ELR (cell line): ENCODE measurements at places on chromosomes 16 and 17.
A peak's percentile ranks its signal among the peaks of the same experiment; 100 is the strongest.

- no peak for DNase-seq
Measured at GRCh38 chr17:77654850-77655249, 303.7 kb upstream of the TNRC6C start.

GRCh38 chr17:49254066-49254465, 23.5 kb upstream of the PHOSPHO1 start:
- no peak for DNase-seq

GRCh38 chr16:73047221-73047535, 750 bp downstream of the ZFHX3 start:
- DNase-seq = peak; percentile 62

DNA sequence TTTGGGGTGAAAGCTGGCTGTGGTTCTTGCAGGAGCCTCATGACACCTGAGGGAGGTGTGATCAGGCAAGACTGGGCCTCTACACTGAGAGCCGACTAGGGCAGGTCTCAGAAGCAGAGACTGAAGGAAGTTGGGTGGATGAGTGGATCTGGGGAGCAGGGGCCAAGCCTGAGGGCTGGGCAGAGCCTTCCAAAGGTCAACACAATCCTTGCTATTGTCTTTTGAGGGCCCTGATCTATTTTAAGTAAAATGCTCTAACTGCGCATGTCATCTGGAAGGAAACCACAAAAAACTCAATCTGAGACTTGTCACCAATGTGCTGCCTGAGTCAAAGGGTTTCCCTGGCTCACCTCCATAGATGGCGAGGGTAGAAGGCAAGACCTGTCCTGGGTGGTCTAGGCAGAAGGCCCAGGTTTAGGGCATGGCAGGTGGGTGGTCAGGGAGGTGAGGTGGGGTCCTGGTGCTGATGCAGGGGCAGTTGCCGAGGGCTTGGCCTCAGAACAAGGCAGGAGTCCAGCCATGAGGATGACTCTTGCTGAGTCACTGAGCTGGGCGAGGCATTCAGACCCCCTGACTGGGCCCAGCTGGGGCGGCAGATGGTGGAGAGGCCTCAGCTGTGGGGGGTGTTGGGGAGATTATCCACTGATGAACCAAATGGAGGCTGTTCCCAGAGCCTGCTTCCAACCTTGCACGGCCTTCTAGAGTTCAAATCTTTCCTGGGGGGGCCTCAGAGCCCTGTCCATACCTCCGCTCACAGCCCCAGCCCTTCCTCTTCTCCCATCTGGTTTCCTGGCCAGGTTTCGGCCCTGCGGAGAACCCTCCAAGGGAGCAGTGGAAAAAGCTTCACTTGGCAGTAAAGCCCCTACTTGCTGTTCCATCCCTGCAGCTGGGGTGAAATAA, 5.1 kb downstream of the MVP start:
- peak; percentile 93 for DNase-seq

GRCh38 chr17:40542558-40543411, 22.5 kb downstream of the CCR7 start:
- DNase-seq = peak; percentile 76

- DNase-seq = peak; percentile 99
Measured at GRCh38 chr16:87581857-87582215, 20.5 kb upstream of the JPH3 start.

- DNase-seq = peak; percentile 86
Measured at GRCh38 chr16:56625140-56625942, at the start of gene MT1E. Gene MT1E (plus strand): TSS chr16:56625781. CDS start chr16:56625852, 71 bp downstream.

DNA sequence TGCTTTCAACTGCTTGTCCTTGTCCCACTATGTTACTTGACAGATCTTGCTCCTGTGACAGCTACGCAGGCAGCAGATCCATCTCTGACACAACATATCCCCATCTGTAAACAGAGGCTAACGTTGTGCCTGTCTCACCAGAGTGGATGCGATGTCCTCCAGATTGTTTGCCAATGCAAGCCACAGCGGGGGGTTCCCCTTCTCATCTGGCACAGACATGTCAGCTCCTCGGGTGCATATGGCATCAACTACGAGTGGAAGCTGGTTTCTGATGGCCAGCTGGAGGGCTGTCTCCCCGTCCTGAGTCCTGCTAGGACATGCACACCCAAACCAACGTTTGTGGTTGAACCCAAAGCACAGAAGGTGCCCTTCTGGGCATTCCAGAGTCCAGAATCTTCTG, 39.0 kb downstream of the CYB5D2 start:
- no peak for DNase-seq

DNA sequence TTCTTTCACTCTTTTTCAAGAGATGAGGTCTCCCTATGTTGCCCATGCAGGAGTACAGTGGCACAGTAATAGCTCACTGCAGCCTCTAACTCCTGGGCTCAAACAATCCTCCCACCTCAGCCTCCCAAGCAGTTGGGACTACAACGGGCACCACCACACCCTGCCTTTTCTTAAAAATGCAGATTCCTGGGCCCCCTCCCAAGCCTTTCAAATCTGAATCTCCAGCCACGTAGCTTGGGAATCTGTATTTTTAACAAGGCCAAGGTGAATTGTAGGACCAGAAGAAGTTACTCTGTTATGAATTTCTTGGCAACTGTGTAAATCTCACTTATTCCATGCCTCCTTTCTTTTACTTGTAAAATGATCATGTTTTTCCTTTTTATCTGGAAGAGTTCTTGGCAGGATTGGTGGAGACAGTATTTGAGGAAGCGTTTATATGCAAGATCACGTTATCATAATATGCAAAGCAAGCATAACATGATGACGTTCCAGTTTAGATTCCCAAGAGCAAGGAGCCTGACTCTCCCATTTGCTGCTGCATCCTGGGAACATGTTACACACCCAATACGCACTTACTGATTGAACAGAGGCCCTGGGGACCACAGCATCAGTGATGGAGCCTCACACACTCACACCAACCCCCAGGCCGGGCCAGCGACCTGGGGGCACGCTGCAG, 44.5 kb downstream of the LITAF start:
- DNase-seq = no peak

DNA sequence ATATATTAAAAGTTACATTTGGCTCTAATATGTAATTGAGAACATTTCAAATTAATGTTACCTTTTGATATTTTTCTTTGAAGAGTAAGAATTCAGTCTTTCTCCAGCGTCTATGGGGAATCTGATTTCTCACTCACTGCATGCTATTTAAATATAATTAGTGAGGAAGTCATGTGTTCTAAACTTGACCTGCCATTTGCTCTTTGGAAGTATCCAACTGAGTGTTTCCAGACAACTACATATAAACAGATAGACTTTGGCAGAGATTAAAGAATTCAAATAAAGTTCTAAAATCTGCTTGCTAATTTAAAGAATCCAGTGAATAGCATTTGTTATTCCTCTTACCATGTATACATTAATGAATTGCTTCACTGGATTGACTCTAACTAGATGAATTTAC, 23.5 kb downstream of the OMG start:
- DNase-seq = no peak

GRCh38 chr16:85157813-85158742, 45.8 kb upstream of the CIBAR2 start:
- peak; percentile 27 for DNase-seq

DNA sequence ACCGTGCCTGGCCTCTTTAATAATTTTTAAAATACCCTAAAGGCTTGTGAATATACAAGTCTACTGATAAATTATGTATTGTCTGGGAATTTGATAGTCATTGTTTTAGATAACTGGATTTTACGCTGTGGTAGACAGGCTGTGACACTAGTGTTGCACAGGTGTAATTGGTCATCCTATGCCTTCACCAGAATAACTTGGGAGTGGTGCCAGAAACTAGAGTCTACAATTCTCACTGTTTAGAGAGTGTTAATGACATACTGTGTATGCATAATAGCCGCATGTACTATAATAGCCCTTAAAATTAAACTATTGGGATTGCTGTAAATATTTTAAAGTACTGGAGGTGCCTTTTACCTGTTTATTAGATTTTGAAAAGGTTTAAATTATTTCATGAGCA, 11.4 kb downstream of the CNEP1R1 start:
- no peak for DNase-seq

DNA sequence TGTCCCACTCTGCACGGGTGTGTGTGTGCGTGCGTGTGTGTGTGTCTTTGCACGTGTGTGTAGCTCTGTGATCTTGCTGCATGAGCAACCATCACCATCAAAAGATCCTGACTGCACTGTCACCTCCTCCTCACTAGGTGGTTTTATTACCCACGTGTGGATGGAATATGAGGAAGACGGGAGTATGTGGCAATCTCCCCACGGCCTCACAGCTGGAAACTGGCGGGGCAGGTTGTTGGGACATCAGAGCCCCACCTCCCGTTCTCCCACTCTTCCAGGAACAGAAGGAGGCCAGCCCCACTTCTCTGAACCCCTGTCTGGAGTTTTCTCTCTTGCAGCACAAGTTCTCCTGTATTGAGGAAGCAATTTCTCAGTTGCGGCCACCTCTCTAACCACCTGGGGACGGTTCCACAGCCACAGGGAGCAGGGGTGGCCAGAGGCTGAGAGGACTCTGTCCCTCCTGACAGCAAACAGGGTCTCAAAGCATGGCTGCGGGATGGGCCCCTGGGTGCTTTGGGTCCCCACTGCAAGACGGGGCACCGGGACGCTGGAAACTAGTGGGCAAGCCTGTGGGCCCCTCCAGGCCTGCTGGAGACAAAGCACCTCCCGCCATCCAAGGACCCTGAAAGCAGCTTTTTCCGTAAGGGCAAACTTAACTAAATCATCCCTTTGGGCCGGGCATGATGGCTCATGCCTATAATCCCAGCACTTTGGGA, 27.9 kb upstream of the ATP2C2 start:
- peak; percentile 20 for DNase-seq

GRCh38 chr16:4900036-4900435, 36.9 kb downstream of the PPL start:
- no peak for DNase-seq

DNA sequence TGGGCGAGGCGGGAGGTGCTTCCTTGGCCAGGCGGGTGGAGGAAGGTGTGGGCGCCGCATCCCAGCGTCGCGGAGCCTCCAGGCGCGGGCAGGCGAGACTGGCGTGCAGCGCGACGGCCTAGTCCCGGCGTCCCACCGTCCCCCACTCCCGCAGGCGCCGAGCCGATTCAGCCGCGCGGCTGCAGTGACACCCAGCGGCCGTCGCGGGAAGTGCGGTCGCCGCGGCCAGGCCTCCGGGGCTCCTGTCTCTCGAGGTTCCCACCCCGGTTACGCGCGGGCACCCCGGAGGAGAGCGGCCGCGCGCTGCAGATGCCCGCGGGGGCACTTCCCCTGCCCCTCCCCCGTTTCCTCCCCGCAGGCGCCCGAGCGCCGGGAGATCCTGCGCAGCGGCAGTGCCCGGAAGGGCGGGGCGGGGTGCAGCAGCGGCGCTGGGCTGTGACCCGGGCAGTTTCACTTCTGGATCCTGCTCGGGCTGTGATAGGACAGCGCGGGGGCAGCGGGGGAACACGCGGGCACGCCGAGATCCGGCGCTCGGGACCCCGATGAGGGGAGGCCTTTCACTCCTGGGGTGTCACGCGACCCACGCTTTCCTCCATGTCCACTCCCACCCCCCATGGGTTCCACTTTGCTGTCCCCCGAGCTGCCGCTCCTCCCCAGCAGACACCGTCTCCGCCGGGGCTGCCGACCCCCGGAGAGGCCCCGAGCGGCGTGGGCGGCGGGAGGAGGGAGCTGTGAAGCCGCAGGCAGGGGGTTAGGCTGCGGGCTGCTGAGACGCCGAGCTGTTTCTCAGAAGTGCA, 16.6 kb downstream of the GRB7 start:
- DNase-seq = peak; percentile 92

DNA sequence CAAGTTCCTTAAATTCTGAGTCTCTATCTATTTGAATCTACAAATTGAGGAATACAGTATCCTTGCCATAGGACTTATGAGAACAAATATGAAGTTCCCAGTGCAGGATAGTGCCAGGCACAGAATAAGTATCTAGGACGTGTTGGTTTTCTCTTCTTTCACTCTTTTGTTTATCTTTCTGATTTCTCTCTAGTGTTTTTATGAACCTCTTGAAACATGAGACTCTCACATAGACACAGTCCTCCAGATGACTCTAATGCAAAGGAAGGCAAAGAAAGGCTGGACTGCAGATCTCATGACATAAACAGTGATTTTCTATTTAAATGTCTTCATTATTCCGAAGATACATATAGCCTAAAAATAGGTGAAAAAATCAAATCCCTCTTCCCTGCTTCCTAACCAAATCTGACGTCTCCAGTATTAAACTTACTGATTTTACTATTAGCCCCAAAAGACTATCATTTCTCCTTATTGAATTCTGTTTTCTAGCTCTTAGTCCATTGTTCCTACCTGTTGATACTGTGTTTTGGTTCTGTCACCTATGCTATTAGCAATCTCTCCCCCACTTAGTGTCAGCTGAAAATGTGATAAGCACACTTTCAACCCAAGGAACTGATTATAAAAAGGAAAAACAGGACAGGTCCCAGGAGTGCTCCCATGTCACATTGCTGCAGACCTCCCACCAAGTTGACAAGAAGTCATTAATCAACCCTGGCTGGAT, 24.9 kb upstream of the ADAMTS18 start:
- no peak for DNase-seq

DNA sequence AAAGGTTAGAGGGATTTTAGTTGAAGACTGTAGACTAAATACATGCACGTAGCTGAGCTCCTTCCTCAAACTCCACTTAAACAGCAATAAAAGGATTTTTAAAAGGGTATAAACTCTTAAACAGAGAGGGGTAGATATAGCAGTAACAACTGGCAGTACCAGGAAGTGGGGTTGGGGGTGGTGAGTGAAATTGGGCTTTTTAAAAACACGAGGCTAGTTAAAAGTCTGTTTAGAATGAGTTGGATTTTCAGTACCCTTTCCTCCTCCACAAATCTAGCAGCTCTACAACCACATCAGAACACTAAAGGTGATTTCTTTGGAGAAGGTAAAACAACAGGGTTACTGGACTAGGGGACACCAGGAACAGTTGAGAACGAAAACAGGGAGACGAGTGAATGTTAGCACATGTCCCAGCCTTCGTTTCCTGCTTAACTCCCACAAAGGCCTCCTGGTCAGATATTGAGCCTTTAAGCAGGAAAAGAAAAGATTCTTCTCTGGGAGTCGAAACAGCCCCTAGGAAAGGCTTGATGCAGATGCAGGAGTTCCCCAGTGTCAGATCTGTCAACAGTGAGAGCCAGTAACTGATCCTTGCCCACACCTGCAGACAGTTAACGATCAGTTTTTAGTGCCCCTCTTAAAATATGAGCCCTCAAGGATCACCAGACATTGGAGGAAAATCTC, 13.8 kb downstream of the NETO2 start:
- DNase-seq = no peak
